ENCODE measurements at places on chromosomes 7 and 10.

- DNase-seq, result no peak
These were observed 47.9 kb upstream of the DOCK1 start for GRCh38 chr10:126857178-126857806.

- no peak for DNase-seq
These were observed 92.8 kb upstream of the LANCL2 start for GRCh38 chr7:55272328-55272727.

- no peak for DNase-seq
These were observed 12.3 kb downstream of the DDC start for GRCh38 chr7:50552921-50553320.

DNA sequence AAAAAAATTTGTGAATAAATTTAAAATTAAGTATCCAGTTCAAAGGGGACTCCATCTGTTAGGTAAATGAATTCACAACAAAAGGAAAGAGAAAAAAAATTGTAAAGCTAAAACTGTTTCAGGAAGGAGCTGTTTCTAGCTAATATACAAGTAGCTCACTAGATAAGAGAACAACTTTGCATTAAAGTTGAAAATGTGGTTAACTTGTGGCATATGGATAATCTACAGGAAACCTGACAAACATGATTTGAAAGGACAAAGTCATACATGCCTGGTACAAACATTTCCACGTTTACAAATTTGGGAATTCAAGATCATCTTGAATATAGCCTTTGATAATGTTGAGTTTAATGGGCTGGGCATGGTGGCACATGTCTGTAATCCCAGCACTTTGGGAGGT, 8.9 kb downstream of the NT5C3A start:
- no peak for DNase-seq

DNA sequence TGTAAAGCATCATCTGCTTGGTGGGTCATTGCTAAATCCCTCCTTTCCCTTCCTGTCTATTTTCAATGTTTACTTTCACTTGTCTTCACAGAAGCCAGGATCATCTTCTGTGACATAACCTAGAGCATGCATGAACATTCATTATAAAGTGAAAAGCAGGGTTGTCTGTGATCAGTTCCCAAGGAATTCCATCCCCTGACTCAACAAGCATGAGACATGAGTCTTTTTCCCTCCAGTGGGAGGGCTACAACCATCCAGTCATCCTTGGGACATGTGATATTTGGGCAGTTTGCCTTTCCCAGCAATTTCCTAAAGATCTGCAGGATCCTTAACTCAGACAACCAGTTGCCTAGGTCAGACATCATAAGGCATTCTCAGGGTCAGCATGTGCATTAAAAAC, 166.3 kb upstream of the TMEM196 start:
- DNase-seq, result no peak

DNA sequence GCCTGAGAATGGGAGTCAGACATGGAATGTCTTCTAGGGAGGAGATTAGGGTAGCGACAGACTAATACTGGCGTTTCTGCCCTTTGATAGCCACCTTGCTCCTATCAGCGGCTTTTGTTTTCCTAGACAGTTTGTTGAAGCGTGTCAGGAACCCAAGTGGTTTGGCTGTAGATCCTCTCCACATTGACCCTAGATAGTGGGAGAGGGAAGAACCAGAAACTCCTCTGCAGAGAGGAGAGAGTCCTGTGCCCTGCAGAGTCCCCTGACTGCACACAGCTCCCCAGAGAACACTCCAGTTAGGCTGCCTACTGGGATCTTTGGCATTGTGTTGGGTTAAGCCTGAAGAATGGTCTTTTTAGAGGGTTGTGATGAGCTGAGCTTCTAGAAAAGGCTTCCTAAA, 2.4 kb downstream of the MEPCE start:
- no peak for DNase-seq

DNA sequence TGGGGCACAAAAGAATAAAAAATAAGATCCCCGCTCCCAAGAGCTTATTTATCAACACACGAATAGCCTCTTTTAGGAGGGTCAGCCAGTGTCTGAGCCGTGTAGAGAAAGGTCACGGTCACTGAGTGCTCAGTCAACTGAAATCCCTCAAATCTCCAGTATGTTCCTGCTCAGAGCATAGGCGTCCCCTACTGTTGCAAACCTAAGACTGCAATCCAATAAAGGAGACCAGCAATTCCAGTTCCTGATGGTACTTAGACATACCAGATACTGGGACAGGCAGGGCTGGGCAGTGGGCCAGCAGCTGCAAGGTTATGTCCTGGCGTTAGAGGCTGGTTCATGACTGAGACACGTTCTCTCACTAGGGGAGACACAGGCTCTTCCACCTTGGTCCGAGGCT, 93.6 kb downstream of the CACNB2 start:
- no peak for DNase-seq

- no peak for DNase-seq
These were observed 283.5 kb downstream of the ARHGAP12 start for GRCh38 chr10:31644931-31645633.

DNA sequence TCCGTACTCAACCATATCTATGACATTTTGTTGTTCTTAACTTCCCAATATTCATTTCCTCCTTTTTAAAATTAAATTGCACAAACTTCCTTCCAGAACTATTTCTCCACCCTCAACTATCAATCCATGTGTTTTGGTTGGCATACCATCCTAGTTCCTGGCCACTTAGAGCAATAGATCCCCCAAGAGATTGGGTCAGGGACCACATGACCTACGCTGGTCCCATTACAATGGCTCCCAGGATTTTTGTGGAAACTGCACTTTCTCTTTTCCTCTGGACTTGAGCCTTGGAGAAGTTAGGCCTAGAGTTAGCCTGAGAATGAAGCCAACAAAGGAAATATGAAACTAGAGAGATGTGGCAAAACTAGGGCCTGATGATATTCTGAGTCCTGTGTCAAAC, 55.7 kb upstream of the CASD1 start:
- DNase-seq, result no peak

DNA sequence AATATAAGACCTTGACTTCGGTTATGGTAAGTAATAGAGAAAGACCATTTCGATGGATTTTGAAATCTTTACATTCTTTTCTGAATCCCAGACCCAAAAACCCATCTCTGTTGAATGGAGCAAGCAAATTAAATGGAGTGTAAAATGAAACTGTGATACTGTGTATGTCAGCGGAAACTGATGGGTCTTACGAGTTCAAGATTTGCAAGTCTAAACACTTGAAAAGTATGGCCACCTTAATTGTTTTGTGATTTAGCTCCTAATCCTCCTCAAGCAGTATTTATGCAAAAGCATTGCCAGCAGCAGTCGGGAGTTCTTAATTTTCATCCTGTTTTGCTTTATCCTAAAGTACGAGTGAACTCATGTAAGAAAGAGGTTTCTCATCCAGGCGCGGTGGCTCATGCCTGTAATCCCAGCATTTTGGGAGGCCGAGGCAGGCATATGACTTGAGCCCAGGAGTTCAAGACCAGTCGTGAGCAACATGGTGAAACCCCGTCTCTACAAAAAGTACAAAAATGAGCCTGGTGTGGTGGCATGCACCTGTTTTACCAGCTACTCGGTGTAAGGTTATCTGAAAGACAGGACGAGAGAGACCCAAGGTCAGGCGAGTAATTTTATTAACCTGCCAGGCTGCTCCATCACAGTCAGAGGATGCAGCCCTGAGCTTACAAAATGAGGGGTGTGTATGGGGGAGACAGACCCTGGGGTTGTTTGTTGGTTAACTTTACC, 5.8 kb upstream of the DHTKD1 start:
- DNase-seq, result no peak

DNA sequence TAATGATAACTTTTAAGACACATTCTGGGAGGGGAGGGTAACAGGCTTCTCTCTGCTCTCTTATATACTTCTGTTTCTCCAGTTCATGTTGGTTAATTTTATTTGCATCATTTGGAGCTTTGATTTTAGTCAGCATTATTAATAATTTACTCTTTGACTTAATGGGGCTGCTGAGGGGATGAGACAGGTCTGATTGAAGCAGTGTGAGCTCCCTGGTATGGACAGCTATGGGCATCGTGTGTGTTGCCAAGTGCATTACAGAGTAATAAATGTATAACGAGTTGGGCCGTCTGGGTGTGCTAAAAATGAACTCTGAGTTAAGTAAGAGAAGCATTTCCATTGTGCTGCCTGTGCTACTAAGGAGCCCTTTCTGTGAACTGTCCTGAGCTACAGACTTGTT, 31.7 kb upstream of the IKZF1 start:
- no peak for DNase-seq

GRCh38 chr10:74825371-74826141, 844 bp upstream of the KAT6B start:
- peak; percentile 25 for DNase-seq

- DNase-seq, result no peak
These were observed 50.7 kb upstream of the RPA3 start for GRCh38 chr7:7768977-7769709.

DNA sequence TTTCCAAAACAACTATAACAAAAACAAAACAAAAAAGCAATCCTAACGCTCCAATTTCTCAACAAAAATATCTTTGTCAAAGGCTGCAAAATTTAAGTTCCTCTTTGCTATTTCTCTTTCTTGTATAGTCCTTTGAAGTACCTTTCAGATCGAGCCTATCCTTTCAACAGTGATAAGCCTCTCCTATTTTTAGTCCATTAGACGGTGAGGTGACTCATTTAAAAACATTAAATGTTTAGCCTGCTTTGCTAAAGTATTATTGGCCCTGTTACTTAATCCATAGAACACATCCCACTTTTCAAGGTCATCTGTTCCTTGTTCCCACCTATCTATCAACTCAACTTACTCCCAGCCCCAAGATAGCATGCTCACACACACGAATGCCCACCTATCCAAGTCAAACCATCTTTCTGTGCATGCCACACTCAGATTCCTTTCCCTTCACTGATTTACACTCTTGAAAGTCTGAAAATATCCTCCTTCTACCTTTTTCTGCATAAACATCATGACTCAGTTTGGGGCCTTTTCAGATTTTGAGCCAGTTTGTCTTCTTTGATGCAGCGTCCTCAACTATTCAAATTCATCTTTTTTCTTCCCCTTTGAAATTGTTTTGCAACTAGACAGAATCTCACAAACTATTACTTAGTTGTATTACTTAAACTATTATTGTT, 224.9 kb upstream of the TMEM229A start:
- DNase-seq, result no peak

GRCh38 chr7:134429481-134429880, 29.4 kb downstream of the AKR1B1 start:
- DNase-seq, result no peak

DNA sequence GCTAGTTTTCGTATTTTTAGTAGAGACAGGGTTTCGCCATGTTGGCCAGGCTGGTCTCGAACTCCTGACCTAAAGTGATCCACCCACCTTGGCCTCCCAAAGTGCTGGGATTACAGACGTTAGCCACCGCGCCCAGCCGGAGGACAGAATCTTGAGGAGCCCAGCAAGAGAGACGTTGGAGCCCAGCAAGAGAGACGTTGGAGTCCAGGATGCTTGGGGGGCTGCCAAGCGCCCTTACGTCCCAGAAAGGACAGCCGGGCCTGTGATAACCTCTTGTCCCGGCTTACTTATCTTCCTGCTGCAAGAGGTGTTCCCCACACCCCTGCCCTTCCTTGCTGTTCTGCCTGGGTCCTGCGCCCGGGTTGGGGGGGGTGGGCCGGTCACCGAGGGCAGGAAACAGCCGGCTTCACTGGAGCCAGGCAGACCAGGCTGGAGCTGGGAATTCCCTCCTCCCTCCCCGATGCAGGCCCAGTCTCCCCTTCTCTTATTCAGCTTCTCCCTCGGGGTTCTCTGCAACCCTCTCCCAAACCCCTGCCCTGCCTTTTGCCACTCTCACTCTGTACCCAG, 1.9 kb upstream of the EPHB4 start:
- no peak for DNase-seq

- DNase-seq, result no peak
These were observed 2.0 kb upstream of the SFTPA1 start for GRCh38 chr10:79608505-79609375.

GRCh38 chr7:66054063-66054462, 21.6 kb upstream of the ASL start:
- no peak for DNase-seq

DNA sequence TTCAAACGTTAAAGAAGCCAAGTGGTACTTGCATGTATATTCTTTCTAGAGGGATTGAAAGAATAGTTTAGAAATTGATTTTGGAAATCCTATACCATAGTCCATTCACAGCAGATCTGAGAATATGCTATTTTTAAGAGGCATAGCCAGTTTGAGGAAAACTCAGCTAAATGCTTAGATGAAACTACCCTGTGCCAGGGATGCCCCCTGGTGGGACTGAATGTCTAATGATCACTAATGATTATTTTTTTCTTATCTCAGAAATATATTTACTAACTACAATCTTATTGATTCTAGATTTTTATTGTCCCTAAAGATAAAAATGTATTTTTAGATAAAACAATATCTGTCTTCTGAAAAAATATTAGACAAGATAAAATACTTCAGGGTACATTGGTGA, 844.9 kb upstream of the PHF14 start:
- DNase-seq, result no peak

DNA sequence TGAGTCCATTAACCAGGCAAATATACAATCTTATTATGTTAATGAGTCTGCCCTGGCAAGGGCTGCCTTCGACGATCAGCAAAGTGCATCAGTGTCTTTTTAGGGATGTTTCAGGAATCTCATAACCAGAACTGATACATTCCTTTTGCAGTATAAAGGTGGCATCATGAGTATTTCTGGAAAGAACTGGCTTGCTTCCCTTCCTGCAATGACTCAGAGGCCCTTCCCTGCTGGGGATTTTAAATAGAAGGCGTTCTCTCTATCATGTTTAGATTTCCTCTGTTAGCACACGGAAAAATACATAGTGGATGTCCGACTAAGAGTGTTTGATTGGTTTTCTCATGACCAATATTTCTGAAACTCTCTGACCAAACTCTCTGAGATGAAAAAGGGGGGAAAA, 1.8 kb downstream of the NPS start:
- DNase-seq, result peak; percentile 1

DNA sequence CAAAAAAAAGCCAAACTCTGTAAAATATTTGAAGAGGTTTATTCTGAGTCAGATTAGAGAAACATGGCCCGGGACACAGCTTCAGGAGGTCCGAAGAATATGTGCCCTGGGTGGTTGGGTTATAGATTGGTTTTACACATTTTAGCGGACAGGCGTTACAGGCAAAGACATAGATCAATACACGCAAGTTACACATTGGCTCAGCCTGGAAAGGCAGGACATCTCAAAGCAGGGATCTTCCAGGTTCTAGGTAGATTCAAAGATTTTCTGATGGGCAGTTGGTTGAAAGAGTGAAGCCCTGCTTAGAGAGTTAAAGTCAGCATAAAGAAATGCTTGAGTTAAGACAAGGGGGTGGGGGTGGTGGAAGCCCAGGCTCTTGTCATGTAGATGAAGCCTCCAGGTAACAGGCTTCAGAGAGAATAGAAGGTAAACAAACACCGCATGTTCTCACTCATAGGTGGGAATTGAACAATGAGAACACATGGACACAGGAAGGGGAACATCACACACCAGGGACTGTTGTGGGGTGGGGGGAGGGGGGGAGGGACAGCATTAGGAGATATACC, 464.3 kb upstream of the ADARB2 start:
- no peak for DNase-seq
